Stimulated activated CD8-positive, alpha-beta memory T cell treated with anti-CD3 and anti-CD28 coated beads, Interleukin-12 subunit alpha, Interleukin-12 subunit beta, amount 100 ng/mL, for 1 hour (primary cell): ENCODE measurements at places on chromosomes 6 and 20.

GRCh38 chr20:25408890-25409289 is 1.4 kb downstream of the GINS1 start:
- no peak for DNase-seq

DNA sequence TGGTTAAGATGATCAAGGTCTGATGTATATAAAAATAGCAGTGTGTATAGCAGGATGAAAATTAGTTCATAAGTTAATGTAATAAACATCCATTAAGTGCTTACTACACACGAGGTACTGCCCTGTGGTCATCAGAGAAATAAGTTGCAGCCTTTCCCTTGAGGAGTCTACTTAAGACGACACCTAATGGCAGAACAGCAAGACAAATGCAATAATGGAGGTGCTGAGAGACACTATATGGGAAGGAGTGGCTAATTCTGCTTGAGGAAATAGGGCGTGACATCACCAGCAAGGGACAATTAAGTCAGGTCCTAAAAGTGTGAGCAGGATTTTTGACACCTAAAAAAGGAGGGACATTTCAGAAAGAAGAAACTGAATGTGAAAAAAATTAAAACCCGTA is 75.2 kb downstream of the BACH2 start:
- no peak for DNase-seq

DNA sequence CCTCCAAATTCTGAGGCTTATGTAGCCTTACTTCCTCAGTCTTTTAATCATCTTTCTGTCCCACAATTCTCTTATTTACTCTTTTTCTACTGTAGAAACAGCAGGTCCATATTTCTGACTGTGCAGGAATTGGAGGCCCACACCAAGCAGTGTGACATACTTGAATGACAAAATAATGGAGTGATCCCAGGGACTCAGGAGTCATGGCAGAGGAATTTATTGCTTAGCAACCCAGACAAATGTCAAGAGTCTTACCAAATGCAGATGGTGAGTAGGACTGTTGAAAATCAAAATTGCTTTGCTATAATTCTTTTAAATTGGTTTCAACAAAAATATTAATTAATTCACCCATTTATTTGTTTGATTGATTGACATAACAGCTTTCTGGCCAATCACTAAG is 59.9 kb downstream of the HTR1B start:
- no peak for DNase-seq

- DNase-seq, result no peak
Observed at GRCh38 chr20:50586531-50587232, 76.5 kb downstream of the PTPN1 start.

DNA sequence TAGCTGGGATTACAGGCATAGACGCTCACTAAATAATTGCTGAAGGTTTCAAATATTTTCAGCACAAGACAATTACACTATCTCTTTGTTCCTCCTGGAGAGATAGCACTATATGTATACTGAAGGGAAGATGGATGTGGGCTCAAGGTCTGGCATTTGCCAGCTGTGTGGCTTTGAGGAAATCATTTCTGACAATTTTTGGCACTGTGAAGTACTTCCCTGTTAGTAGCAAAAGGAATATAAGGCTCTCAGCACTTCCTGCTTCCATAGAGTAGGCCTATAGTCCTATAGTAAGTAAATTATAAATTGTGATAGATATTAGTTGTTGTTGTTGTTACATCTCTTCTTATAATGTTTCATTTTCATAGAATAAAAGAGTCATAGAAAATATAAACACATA is 271.1 kb downstream of the SAMD5 start:
- DNase-seq, result no peak

GRCh38 chr6:77040568-77041195 is 422.6 kb downstream of the HTR1B start:
- no peak for DNase-seq

GRCh38 chr6:92810913-92811312 is 608.4 kb downstream of the EPHA7 start:
- DNase-seq, result no peak

GRCh38 chr6:82017288-82017687 is 230.3 kb downstream of the IBTK start:
- DNase-seq, result no peak

GRCh38 chr6:3484946-3485345 is 28.1 kb upstream of the SLC22A23 start:
- no peak for DNase-seq

GRCh38 chr6:10951675-10952282 is 64.9 kb downstream of the SYCP2L start:
- DNase-seq, result no peak

- DNase-seq, result no peak
Observed at GRCh38 chr6:46134216-46134615, 4.4 kb downstream of the ENPP4 start.
